ENCODE measurements at places on chromosomes 1 and 21. TPM values are rescaled to one million over a fixed set of nuclear protein-coding genes. Genes with fewer than 3 reads are reported as not detected.

GPR25 gene
- total RNA-seq: not detected

ITLN2 gene
- total RNA-seq: 0.41 TPM

PGLYRP3 gene
- total RNA-seq: not detected

- no peaks in the 10 kb centered on the region for H3K36me3 ChIP-seq
- peak overlapping the region; percentile 100 for H3K27ac ChIP-seq
- DNase-seq: peak; percentile 60
- peaks cover 22% of the 10 kb centered on the region for H3K4me1 ChIP-seq
Observed at GRCh38 chr1:228964178-228965089, 229.2 kb downstream of the RHOU start.

DNA sequence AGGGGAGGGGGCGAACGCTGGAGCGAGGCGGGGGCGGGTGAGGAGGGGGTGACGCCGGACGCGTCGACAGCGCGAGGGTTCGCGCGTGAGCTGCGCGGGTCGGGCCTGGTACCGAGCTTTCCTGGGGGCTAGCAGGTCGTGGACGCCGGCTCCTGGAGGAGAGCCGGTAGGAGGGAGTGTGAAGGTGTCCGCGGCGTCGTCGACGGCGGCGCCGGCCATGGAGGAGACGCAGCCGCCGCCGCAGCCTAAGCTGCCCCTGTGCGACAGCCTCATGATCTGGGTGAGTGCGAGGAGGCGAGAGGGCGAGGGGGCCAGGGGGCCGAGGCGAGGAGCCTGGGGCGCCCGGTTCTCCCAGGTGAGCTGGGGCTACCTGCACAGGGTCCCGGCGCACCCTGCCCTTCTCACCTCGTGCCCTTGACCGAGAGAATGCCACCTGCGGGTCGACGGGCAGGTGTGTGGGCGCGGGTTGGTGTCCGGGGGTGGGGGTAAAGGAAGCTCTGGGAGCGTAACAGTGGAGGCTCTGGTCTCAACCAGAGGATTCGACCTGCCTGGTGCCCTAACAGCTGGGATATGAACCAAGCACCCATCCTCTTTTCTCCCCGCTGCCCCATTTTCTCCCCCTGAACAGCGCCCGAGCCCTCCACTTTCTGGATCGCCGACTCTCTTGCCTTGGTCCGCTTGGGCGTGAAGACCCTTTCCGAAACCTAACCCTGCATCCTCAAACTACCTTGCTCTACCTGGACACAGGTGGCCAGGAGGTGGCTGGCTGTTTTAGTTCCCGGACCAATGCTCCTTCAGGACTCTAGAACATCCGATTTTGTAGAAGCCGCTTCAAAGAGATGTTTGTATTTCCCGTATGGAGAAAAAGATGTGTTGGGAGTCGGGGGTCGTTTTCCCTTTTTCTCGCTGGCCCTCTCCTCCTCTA lies at the start of gene HOOK1:
TSS of gene HOOK1 (plus strand) at position 49 of the 925 bp plus-strand sequence. CDS start at position 218, 169 bp downstream.
- H3K27me3 ChIP-seq: peaks cover 12% of the 10 kb centered on the region
- peak within 1 kb of the TSS; percentile 90 for H3K27ac ChIP-seq
- DNase-seq: peak; percentile 19
- H3K36me3 ChIP-seq: no peaks in the 10 kb centered on the region
- H3K4me3 ChIP-seq: peak within 1 kb of the TSS; percentile 78

DNA sequence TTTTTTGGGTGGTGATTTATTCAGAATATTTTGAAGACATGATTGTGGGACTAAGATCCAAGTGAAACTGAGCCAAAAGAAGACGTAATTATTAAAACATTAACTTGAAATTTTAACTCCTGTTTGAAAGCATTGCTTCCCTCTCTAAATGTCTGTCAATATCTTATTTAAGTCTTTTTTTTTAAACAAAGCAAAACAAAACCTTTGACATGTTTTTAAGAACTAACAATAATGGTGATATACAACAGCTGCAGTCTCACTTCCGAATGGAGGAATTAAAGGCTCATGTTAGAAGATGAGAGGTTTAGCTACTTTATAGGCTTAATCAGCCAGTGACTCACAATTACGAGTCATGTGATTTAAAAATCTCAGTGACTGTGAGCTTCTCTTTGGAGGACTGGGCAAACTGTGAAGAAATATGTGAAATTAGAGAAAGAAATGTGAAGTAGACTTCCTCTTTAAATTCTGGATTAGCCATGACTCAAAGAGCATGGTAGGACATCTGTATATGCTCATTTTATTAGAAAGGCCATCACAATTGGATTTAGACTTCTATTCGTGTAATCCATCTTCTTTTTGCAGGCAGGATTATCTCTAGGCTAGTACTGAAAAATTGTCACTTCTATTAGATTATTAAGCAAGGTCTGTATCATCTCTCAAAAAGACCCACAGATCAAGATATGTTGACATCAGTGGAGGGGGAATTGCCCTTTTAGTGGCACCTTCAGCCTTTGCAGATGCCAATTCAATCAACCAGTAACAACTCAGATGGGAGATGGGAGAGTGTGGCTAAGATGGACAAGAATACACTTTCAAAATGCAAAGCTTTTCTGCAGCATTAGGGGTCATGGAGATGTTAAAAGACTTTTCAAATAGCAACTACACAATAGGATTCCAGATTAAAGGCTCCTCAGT lies 28.7 kb downstream of the KCNA3 start:
- no peaks in the 10 kb centered on the region for H3K4me1 ChIP-seq
- no peak overlapping the region for H3K4me3 ChIP-seq
- H3K27ac ChIP-seq: no peak overlapping the region

GRCh38 chr1:228968891-228969606 lies 233.8 kb downstream of the RHOU start:
- H3K4me3 ChIP-seq: no peak overlapping the region
- peak overlapping the region; percentile 7 for H3K27ac ChIP-seq
- H3K4me1 ChIP-seq: peaks cover 14% of the 10 kb centered on the region

Measured in mesothelial cell of epicardium (in vitro differentiated cells).